CD4-positive, alpha-beta T cell (primary cell): ENCODE measurements at places on chromosomes 5 and 9.

GRCh38 chr9:113651896-113652295 lies 188.4 kb downstream of the RGS3 start:
- DNase-seq, result no peak

DNA sequence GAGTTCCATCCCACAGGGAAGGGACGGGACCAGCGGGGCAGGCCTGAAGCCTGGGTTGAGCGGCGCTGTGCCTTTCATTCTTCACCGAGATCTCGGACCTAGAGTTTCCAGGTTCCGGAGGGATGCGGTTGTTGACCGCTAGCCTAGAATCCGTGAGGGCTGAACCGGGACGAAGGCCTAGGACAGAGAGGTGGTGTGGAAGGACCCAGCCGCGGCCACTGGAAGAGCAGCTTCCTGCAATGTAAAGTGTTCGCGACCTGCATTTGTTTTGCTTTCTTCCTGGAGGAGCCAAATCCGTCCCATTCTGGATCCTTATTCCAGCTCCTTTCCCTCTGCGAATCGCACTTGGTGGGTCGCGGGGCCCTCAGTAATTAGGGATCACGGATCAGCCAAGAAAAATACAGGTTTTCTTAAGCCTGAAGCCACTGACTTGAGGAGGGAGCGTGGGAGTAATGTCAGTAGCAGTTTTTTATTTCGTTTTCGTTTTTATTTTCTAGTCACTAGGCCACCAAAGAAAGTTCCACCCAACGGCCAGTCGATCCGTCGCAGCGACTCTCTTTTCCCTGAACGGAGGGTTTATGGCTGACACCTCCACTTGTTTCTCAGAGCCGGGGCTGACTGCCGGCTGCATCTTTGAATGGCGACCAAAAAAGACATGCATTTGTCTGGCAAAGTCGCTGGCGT lies 48.6 kb downstream of the ANXA2R start:
- no peak for DNase-seq

DNA sequence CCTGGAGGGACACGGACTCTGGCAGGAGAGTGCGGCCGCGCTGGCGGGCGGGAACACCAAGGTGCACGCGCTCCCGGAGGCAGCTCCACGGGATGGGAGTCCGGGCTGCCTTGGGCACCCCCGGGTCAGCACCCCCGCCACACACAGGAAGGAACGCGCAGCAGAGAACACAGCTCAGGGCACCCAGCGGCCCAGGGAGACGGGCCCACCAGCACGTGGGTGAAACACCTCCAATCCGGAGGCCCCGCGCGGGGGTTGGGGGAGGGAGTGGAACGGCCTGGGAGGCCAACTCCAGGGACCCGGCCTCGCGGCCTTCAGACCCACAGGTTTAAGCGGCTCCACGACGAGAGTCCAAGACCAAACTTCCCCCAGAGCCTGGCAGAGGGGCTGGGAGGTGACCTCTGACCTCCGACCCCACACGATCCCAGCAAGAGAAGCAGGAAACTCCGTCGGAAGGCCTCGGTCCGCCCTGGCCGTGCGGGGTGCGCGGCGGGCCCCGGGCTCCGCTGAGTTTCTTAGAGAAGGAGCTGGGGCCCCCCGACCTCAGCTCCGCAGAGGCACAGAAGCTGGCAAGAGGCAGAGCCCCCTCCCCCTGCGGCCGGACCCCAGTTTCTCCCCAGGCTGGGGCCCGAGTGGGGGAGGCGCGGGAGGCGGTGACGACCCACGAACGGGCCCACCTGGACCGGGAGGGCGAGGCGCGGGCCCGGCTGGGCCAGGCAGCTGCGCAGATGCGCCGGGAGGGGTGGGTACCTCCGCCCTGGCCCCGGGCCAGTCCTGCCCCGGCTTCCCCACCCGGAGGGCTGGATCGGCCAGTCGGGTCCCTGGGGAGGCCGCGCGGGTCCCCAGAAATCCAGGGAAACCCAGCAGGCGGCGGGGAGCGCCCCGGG lies 851 bp downstream of the NACC2 start:
- DNase-seq, result peak; percentile 64

DNA sequence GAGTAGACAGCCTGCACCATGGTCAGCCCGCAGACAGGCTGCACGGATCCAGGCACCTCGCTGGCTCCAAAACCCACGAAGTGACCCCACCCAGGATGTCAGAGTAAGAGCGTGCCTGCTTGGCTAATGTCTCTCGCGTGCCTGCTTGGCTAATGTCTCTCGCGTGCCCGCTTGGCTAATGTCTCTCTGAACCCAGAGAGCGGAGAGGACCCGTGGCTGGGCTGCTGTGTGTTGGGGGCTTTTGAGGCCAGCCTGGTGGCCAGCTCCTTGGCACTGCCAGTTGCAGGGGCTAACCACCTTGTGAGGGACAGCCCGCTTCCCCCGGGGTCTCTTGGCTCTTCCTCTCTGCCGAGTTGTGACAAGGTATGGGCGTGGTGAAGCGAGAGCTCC lies 8.9 kb upstream of the RXRA start:
- DNase-seq, result no peak

DNA sequence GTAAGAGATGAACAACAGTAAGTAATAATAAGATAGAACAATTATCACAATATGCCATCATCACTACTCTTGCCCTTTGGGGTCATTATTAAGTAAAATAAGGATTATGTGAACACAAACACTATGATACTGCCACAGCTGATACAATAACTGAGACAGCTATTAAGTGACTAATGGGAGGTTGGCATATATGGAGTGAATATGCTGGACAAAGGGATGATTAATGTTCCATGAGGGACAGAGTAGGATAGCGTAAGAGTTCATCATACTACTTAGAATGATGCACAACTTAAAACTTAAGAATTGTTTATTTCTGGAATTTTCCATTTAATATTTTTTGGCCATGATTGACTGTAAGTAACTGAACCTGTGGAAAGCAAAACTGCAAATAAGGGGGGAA lies 16.6 kb downstream of the POU5F2 start:
- DNase-seq, result no peak

- no peak for DNase-seq
These were observed 37.4 kb downstream of the P4HA2 start for GRCh38 chr5:132190161-132190817.

GRCh38 chr9:131276094-131276888 lies at the start of gene FAM78A:
Gene FAM78A, minus strand, starts transcription at chr9:131276510. Its CDS starts 331 bp downstream, at chr9:131276179.
- DNase-seq, result no peak

- no peak for DNase-seq
These were observed 5.5 kb downstream of the DNLZ start for GRCh38 chr9:136358016-136358415.

DNA sequence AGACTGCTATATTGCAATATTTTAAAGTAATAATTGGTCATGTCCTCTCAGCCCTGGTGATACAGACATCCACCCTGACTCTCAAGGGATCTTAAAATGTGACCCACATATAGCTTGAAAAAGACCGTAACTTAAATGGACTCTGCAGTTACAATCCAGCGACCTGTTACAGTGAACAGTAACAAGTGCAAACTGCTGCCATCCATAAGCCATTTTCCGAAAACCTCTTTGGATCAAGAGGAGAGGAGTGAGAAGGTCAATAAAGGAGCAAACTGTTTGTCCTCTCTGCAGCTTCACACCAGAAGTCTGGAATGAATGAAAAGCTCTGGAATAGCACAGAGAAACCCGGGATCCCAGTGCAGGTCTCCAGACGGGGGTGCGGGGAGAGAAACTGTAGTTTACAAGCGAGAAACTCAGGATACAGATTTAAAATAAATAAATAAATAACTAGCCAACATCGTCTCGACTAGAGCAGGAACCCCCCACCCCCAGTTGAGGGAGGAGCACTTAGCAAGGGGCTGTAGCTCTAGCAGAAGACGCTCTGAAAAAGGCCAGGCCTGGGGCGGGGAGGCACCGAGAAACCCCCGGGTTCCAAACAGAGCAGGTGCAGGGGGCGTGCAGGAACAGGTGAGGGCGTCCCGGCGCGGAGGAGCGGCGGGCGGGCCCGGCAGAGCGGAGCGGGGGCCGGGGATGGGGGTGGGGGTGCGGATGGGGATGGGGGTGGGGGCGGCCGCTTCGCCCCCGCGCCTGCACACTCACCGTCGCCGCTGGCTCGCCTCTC lies 572 bp downstream of the ZDHHC21 start:
- no peak for DNase-seq

DNA sequence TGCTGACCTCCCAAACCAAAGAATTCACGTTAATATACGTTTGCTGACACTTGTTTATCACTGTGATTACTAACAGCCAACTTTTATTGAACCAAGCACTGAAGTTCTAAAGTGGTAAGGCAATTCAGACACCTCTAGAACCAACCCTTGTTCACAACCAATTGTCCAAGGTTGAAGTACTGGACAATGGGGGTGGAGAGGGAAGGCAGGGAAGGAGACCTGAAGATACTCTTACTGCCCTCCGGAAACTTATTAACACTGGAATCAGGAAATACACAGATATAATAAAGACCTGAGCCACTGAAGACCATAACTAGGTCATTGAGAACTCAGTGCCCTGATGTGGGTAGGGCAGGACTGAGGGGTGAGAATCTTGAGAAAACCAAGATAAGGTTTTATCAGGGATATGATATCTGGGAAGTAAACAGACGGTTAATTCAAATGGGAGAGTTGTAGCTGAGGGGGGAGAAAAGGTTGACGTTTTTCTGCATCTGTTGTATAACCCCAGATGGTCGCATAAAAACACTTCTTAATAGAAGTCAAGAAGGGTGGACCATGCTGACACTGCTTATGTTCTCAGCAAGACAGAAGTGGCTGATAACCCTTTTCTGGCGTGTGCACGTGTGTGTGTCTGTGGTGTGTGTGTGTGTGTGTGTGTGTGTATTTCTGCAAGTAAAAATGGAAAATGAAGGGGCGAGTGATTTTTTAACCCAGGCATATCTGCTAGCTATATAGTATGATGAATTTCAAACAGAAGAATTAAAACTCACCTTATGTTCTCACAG lies 125.9 kb downstream of the LHFPL2 start:
- DNase-seq, result no peak

- DNase-seq, result no peak
These were observed 41.9 kb downstream of the CFAP90 start for GRCh38 chr5:7808998-7809397.

DNA sequence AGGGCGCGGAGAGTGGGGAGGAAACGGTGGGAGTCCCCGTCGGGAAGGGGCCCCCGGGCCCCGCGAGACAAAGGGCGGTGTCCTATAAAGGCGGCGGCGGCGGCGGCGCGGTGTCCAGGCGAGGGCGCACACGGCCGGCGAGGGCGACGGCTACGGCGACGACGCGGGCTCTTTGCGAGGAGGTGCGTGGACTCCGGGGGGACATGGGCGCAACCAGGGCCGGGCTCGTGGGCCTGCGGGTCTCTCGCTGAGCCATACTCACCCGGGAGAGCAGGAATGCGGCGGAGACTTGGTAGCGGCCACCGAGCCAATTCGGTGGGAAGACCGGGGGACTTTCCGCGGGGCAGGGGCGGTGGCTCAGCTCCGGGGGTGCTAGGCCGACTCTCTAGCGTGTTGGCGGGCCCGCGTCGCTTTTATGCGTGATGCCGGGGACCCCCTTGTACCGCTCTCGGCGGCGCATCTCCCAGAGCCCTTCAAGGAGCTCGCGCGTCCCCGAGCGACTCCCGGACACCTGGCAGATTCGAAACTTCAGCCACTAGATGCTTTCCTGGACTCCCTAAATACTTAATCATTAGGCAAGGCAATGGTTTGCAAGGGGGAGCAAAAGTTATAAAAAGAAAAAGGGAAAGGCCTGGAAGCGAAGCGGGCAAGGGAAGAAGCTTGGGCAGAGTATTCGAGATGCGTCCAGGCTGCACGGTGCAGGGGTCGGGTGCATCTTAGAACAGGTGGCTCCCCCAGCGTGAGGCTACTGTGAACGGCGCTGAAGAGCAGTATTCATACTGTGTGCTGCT lies 5.9 kb upstream of the TAL2 start:
- peak; percentile 3 for DNase-seq

DNA sequence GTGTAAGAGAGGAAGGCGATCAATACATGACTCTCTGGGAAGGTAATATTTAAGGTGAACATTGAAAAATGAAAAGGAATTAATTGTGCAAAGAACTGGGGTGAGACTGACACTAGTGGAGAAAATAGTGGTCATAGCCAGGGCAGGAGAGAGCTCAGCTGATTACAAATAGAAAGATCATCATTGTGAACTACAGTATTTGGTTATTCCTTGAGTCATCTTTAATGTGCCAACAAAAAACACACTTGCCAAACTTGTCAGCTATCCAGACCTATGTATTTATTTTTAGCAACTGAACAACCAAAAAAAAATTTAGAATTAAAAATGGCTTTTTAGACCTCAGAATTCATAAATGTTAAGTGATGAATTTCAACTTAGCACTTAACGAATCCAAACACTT lies 749.8 kb upstream of the CDH9 start:
- DNase-seq, result no peak

DNA sequence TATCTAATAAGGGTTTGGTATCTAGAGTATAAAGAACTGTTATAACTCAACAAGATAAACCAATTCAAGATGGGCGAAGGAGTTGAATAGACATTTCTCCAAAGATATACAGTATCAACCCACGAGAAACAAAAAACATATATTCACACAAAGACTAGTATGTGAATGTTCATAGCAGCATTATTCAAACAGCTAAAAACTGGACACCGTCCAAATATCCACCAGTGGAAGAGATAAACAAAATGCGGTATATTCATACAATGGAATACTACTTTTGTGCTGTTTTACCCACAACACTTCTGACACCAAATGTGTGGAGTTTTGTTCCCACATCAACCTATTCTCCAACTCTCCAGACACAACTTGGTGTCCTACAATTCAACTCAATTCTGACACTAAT lies 33.1 kb downstream of the EGR1 start:
- DNase-seq, result no peak

GRCh38 chr5:143214890-143215289 lies 188.6 kb downstream of the NR3C1 start:
- no peak for DNase-seq

DNA sequence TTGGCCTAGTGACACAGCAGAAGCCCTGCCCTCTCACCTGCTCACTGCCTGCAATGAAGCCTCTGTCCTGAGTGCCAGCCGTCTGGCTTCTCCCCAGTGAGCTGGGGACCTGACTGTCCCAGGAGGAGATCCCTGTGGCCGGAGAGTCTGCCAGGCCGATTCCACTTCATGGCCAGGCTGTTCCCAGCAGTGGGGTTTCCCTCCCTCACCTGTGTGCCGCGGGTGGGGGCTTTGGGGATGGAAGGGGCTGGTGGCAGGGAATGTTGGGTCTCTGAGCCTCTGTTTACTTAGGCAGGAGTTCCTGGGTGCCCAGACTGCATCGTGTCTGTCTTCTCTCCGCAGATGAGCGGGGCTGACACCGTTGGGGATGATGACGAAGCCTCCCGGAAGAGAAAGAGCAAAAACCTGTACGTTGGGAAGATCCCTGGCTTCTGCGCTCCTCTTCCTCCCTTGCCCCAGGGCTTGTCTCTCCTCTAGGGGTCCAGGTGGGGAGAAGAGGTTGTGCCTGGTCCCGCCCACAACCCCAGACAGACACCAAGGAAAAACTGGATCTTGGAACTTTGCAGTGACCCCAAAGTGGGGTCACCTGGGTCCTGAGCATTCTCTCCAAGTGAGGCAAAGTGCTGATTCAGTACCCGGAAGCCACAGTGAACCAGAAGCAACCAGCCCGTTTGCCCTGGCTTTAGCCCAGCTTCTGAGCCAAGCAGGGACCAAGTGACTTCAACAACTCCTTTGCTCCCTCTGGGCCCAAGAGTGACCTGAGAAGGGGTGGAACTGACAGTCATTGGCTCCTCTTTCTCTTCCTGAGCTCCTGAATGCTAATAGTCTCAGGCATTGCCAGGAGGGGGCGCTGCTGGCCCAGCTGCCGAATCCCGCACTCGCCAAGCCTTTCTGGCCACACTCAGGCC lies 127.7 kb downstream of the RGS3 start:
- DNase-seq, result peak; percentile 29

GRCh38 chr9:21522348-21522747 lies 40.2 kb upstream of the IFNE start:
- DNase-seq, result no peak

- DNase-seq, result no peak
These were observed 382.6 kb upstream of the DAP start for GRCh38 chr5:11143456-11144267.
